ENCODE measurements at places on chromosomes 1 and 21.

DNA sequence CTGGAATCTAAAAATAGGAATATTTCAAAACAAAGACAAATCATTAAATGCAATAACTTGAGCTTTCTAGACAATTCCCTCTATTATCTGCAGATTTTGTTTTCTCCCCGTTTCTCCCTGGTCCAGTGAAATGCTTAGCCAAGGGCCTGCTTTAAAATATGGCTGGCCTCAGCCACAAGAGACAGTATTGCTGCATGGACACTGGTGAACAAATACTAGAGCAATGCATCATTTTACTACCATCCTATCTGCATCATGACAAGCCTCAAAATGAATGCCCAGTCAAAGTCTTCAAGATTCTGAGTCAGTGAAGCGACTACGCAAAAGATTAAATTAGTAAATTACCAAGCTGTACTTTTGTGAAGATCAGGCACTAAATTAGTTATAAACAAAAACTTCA lies 80.5 kb downstream of the ENAH start:
- DNase-seq = peak; percentile 14

DNA sequence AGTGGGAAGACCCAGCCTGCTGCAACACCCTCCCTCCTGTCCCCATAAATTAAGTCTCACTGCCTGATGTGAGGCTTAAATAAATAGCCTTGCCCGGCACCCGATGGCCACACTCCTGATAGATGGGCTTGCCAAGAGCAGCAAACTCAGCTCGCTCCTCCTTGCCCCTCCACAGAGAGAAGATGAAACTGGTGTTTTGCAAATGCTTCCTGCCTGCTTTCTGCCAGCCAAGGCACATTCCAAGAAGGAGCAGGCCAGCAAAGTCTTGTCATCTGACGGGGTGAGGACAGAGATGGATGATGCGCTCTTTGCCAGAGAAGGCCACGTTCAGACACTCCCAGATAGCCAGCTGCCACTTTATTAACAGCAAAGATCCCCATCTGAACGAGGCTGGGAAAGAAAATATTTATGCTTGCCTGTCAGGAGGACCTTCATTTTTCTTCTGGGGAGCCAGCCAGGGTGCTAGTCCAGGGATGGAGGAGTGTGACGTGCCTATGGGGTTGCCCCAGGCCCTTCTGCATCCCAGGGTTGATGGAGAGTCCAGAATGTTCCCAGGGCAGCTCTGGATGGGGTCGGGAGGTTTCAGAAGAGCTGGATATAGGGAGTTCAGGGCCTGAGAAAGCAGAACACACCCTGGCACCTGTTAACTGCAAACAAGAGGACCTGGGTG lies 265.4 kb downstream of the FOXD2 start:
- no peak for DNase-seq

DNA sequence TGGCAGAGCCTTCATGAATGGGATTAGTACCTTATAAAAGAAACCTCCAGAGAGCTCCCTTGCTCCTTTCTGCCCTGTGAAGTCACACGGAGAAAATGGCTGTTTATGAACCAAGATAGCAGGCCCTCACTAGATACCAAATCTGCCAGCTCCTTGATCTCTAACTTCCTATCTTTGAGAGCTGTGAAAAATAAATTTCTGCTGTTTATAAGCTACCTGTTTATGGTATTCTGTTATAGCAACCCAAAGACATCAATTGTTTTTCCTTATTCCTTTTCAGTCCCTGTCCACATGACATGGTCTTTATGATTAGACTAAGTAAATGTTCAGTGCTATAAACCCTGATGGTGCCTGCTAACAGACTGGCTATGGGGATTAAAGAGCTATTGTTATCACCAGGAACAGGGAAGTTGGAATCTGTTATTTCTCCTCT lies 9.7 kb upstream of the STIL start:
- no peak for DNase-seq

DNA sequence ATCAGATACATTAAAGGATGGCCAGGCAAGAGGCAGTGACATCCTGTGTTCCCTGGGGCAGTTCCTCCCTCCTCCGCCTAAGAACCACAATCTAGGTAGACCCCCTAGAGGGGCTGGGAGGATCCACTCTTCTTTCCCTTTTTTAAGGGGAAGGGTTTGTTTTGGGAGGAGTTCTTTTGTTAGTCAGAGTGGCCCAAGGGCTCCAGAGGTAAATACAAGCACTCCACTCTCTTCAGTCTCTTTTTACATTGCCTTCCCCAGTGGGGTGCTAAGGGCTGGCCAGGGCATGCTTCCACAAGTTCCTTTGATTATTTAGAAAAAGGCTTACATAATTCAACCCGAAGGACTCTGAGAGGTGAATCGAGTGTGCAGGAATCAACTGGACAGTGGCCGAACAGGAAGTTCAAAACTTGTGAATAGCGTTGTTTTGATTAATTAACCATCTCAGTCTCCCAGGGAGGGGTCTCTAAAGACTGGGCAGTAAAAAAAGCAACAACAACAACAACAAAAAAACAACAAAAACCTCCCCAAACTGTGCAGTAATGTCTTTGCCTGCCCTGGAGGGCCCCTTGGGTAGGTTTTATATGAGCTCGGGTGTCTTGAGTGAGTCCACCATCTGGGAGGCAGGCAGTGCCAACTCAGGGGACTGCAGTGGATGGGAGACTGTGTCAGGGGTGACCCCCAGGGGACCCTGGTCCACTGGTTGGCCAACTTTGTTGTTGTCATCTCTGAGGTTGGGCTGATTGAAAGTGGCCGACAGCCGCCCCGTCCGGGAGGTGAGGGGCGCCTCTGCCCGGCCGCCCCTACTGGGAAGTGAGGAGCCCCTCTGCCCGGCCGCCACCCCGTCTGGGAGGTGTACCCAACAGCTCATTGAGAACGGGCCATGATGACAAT lies 33.2 kb upstream of the ENO1 start:
- DNase-seq = no peak

- no peak for DNase-seq
Measured at GRCh38 chr1:158830904-158831507, at the start of gene MNDA. MNDA (plus strand) TSS chr1:158831351; CDS start chr1:158842154, 10,803 bp downstream.

DNA sequence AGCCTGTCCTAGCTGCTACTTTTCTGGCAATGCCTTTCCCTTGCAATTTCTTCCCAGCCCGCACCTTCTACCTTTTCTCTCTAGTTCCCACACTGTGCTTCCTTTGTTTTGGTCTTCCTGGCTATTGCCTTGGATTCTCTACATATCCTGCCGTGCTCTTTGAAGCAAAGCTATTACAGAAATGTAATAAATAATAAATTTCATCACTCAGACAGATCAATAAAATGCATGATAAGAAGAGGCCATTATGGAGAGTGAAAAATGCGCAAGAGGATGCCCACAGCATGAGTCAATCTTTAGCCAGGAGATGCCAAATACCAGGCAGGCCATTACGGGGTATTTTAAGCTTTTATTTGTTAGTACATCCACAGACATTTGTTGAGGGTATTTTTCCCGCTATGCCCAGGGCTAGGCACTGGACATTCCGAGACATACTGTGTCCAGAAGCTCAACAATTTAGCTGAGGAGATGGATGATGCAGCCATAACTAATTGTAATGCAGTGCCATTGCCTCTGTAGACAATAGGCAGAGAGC lies 163.6 kb downstream of the ST6GALNAC3 start:
- peak; percentile 10 for DNase-seq

DNA sequence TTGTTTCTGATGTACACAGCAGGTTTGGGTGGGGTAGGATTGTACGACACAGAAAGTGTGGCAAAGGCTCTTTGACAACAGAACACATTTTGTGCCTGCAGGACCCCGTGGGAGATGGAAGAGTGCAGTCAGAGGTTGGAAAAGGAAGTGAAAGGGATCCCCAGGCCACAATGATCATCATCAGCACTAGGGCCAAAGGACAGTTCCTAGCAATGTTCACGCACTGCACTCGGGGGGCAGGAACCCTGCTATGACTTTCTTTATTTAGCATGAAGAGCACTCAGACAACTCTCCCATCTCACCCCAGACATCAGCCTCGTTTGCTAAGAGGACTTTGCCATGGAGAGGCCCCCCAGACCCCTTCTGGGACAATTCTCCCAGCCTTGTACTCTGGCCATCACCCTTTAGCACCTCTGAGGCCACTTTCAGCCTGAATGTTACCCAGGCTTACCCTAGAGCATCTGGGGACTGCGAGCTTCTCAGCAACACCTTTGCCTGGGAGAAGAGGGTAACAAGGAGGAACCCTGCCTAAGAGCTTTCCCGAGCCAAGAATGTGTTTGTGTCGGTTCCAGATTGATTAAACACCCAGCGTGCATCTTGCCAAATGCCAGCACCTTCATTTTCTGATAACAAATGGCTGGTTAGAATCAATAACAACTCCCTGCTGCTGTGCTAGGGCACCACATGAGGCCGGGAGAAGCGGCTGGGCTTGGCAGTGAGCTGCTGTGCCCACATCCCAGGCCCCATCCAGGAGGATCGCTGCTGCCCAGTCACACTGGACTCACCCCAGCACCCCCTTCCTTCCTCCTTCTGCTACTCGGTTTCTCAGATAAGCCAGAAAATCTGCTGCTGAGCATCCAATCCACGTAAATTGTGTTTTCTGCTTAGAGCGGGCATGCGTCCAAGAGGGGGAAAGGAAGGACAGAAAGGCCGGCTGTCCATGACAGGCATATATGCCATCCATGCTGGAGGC lies 633.1 kb downstream of the AJAP1 start:
- no peak for DNase-seq

- DNase-seq = no peak
Measured at GRCh38 chr1:53895421-53895820, 1.4 kb downstream of the DIO1 start.

DNA sequence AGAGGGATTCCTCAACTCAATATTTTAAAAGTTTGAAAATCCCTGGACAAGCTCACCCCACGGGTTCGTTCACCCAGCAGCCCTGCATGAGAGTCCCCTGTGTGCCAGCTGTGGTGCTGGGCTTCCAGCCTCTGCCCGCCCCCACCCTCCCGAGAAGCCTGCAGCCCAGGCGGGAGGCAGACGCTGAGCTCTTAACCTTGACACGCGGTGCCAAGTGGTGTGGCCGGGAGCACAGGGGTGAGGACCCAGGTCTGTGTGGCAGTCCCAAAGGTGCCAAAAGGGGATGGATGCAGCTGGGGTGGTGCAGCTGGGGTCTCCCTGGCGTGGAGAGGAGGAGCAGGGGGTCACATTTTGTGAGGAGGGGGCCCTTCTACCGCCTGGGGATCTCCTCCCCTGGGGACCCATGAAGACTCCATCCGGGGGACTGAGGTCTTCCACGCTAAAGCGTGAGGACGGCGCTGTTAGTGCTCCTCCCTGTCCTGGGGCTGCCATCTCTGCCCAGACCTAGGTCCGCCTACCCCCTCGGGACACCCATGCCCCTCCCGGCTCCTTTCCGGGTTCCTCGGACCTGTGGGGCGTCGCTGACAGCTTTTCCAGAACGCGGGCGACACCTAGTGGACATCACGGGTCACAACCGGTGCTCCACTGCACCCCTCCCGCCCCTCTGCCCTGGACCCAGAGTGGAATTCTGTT lies 12.9 kb downstream of the PLA2G2F start:
- no peak for DNase-seq

- no peak for DNase-seq
Measured at GRCh38 chr1:173864179-173864867, 3.5 kb downstream of the GAS5 start.

DNA sequence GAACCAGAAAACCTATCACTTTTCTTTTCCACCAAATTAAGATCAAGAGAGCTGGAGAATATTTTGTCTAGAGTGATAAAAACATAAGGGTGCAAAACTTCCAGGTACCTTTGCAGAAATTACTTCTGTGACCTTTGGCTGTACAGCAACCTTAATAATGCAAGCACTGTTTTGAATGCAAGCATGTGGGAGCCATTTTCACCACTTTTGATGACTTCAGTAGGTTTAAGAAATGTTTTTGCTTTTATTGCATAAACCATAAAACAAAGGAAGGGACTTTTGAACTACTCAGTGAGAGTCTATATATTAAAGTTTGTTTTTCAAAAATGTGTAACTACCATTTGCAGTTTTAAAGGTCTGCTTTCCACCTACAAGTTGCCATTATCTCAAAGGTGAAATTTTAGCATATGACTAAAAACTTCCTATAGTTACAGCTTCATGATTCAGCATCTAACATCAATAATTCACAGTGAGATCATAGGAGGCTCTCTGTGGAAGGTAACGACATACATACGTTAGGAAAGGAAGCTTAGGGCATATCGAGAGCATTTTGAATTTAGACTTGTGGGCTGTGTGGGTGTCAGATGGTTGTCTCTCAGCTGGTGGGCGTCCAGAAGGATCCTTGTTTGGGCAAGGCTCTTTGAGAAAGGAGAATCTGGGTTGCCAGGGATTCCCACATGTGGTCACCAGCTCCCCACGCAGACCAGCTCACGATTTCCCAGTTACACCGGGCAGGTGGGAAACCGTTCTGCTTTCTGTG lies 1.1 kb upstream of the GADD45A start:
- no peak for DNase-seq

DNA sequence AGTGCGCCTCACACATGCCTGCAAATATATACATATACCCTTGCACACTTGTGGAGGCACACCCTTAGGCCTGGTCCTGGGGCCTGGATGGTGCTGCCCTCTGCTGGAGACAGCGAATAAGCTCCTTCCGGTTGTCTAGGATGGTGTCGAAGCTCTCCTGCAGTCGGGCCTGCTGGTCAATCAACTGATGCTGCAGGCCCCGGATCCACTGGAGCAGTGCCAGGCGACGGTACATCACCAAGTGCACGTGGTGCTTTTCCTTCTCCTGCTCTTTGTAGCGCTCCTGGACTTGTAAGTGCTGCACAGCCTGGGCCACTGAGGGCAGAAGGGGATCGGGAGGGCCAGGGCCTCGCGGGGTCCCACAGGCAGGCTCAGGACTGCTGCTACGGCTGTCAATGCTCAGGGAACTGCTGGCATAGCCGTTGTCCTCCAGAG lies 3.1 kb downstream of the C1orf216 start:
- no peak for DNase-seq

DNA sequence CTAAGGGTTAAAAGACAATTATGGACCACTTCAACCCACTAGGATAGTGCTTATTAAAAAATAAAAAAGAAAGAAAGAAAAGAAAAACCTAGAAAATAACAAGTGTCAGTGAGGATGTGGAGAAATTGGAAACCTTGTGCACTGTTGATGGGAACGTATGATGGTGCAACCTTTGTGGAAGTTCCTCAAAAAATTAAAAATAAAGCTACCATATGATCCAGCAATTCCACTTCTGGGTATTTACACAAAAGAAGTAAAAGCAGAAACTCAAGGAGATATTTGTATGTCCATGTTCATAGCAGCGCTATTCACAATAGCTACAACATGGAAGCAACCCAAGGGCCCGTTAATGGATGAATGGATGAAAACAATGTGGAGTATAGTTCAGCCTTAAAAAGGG lies 115.2 kb upstream of the ATP1A1 start:
- DNase-seq = no peak
